ENCODE measurements at places on chromosomes 3 and 15.

GRCh38 chr3:127074900-127075360 is 92.0 kb downstream of the PLXNA1 start:
- DNase-seq = peak; percentile 74

DNA sequence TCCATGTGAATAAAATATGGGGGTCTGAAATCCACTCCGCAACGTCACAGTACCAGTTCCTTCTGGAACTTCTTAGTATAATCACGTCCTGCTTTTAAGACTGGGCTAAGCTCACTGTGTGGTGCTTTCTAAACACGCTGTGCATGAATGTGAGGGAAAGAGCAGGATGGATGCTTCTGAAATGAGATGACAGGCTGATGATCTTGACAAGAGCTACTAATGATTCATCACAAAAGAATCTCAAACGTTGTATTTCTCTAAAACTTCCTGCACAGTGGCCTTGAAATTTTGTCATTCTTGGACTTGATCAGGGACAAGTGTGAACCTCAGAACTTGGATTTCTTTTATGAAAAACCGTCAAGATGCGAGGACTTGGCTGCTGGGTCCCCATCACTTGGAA is 221.4 kb downstream of the CADPS start:
- DNase-seq = no peak

GRCh38 chr15:93087825-93088199 is 1.2 kb downstream of the RGMA start:
- DNase-seq = peak; percentile 53

- DNase-seq = no peak
Measured at GRCh38 chr3:165837058-165837525, at the start of gene BCHE. TSS of gene BCHE (minus strand) at chr3:165837423. CDS start at chr3:165831033, 6,390 bp downstream.

- DNase-seq = no peak
Measured at GRCh38 chr3:119395923-119396358, 67.5 kb downstream of the TMEM39A start.

DNA sequence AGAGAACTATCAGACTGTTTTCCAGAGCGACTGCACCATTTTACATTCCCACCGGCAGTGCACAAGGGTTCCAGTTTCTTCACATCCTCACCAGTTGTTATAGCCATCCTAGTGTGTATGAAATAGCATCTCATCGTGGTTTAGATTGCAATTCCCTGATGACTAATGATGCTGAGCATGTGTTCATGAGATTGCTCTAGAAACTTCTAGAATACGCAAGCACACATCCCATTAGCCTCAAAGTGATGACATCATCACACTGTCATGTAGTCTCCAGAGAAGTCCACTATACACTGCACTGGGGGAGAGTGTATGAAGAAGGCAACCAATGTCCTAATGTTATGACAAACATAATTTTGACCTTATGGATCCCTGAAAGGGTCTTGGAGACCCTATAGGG is 30.1 kb downstream of the FBLN2 start:
- DNase-seq = no peak

DNA sequence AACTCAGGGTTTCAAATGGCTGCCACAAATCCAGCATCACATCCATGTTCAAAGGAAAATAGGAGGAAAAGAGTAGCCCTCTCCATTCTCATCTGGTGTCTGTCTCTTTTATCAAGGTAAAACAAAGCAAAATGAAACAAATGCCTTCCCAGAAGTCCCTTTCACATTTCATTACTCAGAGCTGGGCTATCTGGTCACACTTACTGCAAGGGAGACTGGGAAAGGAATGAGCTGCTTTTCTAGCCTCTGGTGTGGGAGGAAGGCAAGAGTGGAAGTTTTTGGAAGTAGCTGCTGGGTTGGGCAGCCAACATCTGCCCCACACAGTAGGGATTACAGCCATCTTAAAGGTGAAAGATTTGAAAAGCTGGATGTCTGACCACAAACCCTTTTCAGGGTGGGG is 51.8 kb downstream of the KLF15 start:
- no peak for DNase-seq

GRCh38 chr3:123688241-123688747 is 103.4 kb upstream of the HACD2 start:
- no peak for DNase-seq

DNA sequence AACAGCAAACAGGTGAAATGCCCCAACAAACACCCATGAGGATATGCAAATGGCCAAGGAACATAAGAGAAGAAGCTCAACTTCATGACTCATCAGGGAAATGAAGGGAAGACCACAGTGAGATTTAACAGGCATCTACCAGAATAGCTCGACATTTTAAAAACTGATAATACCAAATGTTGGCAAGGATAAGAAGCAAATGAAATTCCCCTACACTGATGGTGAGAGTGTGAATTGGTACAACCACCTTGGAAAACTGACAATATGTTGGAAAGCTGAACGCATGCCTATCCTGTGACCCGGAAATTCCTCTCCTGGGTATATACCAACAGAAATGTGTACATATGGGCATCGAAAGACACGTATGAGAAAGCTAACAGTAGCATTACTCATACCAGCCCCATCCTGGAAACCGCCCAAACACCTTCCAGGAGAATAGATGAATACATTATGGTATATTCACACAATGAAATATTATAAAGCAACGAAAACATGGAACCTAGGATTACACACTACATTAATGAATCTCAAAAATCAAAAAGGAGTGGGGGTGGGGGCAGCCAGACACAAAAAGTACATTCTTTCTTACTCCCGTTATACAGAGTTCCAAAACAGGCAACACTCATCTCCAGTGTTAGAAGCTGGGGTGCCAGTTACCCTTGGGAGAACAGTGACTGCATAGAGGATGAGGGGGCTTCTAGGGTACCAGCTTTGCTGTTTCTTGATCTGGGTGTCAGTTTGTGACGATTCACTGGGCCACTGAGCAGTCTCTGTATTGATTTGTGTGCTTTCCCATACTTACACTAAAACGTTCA is 16.9 kb downstream of the RFTN1 start:
- DNase-seq = no peak

DNA sequence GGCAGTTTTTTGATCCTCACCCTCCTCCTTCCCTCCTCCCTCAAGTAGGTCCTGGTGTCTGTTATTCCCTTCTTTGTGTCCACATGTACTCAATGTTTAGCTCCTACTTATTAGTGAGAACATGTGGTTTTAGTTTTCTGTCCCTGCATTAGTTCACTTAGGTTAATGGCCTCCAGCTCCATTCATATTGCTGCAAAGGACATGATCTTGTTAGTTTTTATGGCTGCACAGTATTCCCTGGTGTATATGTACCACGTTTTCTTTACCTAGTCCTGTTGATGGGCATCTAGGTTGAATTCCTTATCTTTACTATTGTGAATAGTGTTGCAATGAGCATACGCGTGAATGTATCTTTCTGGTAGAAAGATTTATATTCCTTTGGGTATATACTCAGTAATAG is 61.7 kb upstream of the FGF7 start:
- DNase-seq = no peak

All from KG1 (cell line).